Stimulated activated CD8-positive, alpha-beta memory T cell treated with anti-CD3 and anti-CD28 coated beads, Interleukin-2, amount 100 ng/mL, for 1 hour (primary cell): ENCODE measurements at places on chromosomes 2 and 18.

DNA sequence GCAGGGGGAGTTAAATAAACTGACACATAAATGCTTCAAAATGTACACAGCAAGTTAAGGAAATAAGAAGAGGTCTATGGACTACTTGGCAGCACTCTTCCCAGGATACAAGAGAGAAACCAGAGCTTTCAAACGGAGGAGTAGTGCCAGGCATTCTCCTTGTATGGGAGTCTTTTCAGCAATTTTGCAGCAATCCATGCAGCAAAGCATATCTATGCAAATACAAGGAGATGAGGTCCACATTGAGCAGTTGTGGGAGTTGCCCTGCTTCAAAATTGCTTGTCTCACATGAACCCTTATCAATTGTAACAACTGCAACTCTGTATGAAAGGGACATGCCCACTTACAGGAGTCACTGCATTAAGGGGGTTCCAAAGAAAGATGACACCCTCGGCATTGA lies 37.8 kb downstream of the SCN9A start:
- no peak for DNase-seq

GRCh38 chr2:102489646-102490045 lies 16.6 kb downstream of the SLC9A4 start:
- no peak for DNase-seq

DNA sequence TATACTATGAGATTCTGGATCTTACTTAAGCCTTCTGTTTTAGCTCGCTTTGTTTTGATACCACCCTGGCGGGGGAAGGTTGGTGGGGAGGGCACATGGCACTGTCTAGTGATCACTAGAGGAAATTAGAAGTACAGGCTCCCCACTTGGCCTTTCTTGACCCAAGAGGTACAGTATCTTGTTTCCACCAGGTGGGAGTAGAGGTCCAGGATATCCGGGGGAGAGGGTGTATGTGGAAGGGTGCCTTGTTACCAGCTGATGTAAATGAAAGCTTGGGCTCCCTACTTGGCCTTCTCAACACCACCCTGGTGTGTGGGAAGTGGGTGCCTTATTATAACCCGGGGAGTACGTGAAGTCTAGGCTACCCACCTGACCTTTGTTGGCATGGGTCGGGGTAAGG lies 7.5 kb downstream of the GALNT1 start:
- DNase-seq: no peak

GRCh38 chr2:64315291-64315960 lies 138.5 kb upstream of the LGALSL start:
- DNase-seq: no peak

GRCh38 chr18:78448106-78448505 lies 531.5 kb upstream of the SALL3 start:
- no peak for DNase-seq

DNA sequence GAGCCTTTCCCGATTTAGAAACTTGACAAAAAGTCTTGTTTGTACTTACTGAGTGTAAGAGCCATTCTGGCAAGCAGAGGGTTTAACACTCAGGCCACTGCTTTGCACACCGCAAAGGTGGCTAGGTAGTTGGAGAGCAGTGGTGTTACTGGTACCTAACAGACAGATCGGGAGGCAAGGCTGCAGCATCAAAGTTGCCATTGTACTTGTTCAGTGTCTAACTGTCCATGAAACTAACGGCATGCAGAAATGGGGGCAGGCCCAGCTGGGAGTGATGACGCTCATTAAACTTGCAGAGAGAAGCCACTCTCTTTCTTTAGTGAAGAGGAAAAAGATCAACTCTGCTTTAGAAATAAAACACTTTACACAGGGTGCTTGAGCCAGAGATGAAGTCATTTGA lies 10.1 kb downstream of the GPR39 start:
- DNase-seq: no peak

- no peak for DNase-seq
These were observed 35.0 kb upstream of the DOK6 start for GRCh38 chr18:69365658-69366057.

DNA sequence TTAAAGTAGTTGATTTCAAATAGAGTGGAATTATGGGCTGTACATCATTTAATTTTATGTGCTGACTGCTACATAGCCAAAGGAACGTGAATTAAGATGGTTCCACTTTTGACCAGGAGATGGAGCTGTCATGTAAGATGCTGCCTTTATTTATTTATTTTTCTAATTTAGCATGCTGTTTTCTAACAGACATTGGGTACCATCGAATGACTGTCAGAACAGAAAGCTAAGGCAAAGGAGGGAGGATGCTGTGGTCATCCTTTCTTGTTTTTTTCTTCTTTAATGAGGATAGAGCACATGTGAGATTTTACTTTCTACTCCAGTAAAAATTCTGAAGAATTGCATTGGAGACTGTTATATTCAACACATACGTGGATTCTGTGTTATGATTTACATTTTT lies at the start of gene SCN2A:
TSS of gene SCN2A (plus strand) at position 185 of the 400 bp plus-strand sequence. CDS start 56,410 bp downstream, outside the sequence.
- no peak for DNase-seq

DNA sequence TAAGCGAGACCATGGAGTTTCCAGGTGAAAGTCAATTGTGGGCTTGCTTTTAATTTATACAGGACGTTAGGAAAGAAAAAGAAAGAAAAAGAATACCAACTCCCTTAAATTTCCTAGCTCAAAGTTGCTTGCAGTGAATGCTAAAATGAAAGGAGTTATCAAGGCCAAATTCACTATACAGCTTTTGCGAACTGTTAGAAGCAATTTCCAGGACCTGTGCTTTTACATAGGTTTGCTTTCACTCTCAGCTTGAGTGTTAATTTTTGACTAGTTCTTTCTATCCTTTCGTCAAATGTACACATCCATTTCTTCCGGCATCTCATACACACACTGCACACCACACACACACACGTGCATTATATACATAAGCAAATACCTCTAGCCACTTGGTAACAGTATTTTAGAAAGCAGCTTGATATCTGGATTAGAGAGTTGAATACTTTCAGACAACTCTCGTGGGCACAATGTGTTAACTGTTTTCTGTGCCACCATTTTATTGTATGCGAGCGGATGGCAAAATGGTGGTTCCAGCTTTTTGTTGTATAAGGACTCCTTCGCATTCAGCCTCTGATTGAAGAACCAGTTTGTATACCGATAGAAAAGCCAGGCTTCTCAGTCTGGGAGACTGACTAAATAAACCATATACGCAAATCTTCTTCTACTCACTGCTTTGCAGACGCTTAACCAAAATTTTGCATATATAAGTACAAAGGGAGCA lies 381.8 kb downstream of the MTX2 start:
- DNase-seq: no peak

GRCh38 chr2:137942037-137942832 lies 22.0 kb upstream of the HNMT start:
- DNase-seq: no peak

DNA sequence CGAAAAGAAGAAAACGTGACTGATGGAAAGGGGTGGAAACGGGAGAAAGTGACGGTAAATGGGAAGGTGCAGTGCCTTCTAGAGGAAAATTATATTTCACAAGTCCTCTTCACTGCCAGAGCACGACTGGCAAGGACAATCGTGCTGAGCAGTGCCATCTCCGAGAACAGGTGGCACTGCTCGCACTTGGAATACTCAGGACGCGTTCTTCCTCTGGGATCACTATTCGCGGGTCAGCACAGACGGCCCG lies 364 bp downstream of the STAT1 start:
- DNase-seq: no peak

DNA sequence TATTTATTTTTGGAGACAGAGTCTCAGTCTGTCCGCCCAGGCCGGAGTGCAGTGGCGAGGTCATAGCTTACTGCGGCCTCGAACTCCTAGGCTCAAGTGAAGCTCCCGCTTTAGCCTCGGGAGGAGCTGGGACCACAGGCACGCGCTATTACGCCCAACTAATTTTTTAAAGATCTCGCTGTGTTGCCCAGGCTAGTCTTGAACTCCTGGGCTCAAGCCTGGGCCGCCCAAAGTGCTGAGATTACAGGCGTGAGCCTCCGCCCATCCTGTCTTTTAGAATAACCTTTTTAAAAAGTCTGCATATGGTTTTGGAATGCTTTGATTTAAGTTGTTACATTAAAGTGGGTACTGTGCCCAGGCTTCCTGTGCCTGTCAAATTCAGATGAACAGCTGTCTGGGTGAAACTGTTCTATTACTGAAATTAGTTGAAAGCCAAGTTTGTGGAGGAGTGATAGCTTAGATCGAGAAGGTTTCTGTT lies 944 bp downstream of the RAB3GAP1 start:
- no peak for DNase-seq

DNA sequence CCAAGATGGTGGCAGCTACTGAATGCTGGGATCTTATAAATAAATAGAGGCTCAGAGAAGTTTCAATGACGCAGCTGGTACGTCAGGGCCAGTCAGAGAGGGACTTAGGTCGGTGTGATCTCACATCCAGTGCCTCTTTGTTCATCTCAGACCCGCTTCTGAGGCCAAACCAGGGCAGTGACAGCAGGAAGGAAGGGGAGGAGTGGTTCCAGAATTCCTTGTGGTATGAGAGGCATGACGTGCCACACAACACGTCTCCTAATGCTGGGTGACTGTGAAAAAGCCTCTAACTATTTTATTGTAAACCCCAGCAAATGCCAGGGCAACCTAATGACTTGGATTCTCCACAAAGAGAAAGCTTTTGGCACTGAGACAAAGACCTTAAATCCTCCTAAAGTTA lies 423.3 kb downstream of the LPIN1 start:
- no peak for DNase-seq

- no peak for DNase-seq
These were observed 3.1 kb downstream of the MCEE start for GRCh38 chr2:71126957-71127356.

DNA sequence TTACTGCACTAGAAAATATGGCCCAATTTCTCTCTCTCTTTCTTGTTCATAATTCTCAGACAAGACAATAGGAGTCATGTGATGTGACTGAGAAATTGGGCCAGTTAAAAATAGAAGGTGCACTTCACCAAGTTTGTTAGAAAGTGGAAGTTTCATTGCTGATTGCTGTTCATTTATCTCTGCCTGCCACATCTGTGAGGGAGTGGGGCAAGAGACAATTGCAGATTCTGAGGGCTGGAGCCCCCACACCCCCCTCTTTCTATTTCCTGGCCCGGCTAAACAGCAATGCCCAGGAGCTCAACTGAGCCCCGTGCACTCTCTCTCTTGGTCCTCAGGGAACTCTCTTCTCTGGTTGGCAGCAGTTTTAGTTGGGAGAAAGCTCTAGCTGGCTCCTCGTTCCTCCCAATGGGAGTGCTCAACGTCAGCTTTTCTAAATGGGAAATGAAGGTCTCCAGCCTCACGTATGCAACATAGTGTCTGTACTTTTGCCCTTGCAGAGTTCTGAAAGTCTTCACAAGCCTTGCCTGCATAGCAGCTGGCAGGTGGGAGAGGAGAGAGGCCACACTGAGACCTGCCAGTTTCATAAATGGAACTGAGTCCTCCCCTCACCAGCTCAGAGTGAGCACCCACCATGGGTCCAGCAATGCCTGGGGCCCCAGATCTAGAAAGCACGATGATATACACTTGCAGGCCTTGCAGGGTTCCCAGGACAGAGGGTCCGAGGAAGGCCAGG lies 115.7 kb downstream of the MYCN start:
- no peak for DNase-seq

DNA sequence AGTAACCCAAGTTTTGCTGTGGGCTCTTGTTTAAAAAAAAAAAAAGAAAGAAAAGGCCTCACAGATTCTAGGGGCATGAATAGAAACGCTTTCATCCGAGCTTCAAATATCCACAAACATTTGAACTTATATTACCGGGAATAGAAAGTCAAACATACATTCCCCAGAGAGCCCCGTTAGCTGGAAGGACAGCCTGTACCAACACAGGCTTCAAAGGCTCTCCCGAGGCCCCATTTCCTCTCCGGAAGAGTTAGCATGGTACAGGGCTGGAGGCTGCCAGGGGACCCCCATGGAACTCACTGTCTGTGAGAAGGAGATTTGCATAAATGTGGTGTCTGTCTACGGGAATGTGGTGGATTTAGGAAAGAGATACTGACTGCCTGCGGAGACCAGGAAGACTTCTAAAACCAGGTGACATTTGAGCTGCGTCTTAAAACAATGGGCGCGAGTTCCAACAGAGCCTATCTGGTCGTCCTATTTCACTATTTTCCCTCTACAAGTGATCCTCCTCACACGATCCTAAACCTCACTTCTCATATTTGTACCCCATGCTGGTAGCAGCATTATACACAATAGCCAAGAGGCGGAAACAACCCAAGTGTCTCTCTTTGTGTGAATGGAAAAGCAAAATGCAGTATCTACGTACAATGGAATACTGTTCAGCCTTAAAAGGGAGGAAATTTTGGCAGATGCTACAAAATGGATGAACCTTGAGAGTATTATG lies 820 bp upstream of the MATN3 start:
- DNase-seq: no peak

DNA sequence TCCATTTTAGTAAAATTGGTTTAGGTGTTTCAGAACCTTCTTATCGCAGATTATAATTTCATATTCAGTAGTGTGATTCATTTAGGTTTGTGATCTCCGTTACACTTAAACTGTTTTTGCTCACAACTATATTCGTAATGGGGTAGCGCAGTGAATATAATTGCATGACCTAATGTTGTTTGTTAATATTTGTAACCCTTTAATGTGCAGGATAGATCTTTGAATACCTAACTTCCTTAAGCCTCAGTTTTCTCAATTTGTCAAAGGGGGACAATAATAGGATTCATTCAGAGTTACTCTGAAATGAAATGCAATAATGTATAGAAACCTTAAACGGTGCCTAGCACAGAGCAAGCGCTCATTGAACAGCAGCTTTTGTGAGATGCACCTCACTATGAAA lies 558 bp upstream of the ZDBF2 start:
- DNase-seq: no peak

- DNase-seq: no peak
These were observed 149.0 kb upstream of the TMEM200C start for GRCh38 chr18:6044319-6044718.

DNA sequence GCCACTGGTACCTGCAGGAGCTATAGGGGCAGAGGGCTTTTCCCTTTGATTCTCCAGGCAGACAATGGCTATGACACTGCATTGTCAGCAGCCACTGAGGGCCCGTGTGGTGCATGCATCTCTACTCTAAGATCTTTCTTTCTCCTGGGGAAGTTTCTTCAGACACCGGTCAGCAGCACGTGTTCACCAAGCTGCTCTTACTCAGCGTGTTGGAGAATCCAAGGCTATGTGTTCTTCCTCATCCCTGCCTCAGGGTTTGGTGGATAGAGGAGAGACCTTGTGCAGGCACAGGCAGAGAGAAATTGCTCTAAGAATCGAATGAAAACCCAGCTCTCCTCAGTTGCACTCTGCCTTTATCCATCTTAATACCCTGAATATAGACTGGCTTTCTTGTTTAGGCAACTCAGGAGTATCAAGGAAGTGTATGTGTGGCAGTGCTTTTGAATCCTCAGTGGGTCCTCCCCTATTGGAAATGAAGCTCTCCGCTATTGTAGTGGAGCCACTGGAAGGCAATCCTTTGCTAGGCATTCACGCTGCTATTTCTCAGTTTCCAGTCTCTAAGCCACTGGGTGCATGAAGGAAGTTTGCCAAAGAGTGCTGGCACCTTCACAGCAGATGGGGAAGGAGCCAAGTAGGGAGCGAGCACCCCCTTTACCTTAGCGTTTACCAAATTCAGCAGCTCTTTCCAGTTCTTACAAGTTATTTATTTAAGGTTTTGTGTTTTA lies 86.9 kb upstream of the EML6 start:
- no peak for DNase-seq

- DNase-seq: no peak
These were observed 907.0 kb downstream of the EPHA4 start for GRCh38 chr2:220665108-220665471.

- DNase-seq: no peak
These were observed 4.8 kb downstream of the GCFC2 start for GRCh38 chr2:75705921-75706320.
